ENCODE measurements at places on chromosomes 1 and 21.

- peak; percentile 36 for ATAC-seq
These were observed 1.1 kb downstream of the GNG4 start for GRCh38 chr1:235648407-235648907.

DNA sequence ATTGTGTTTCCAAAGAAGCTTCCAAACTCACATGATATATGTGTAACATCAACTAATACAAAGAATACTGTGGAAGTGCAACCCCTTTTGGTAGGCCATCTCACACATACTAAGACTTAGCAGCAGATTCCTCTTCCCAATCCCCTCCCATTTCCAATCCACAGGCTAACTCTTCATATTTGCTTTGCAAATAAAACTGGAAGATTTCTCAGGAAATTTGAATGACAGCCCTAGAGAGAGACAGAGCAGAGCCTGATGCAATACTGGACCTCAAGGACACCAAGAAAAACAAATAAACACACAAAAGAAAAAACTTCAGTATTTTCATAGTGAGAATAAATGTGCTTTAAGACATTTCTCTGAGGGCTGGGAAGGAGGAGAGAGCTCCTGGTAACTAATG is 190.2 kb upstream of the BRINP3 start:
- ATAC-seq: no peak

GRCh38 chr1:241423541-241424479 is 66.8 kb upstream of the RGS7 start:
- ATAC-seq: peak; percentile 17

DNA sequence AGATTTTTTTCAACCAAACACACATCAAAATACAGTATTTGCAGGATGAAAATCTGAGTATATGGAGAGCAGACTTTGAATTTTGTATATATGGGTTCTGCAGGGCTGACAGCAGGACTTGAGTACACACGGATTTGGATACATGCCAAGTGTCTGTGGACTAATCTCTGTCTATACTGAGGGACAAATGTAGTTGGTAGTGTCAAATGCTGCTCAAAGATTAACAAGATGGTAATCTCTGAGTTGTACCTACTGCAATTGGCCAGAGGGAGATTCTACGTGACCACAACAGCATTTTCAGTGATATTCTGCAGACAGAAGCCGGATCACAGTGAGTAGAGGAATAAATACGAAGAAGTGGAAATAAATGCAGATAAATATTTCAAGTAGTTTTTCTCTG is 43.4 kb downstream of the SHCBP1L start:
- no peak for ATAC-seq
